Liver (tissue), 10 donors: ENCODE measurements at places on chromosomes 4 and X. TPM values are rescaled to one million over a fixed set of nuclear protein-coding genes. Genes with fewer than 3 reads are reported as not detected.

MFSD8 gene
- polyA plus RNA-seq: 6.3 TPM

DNA sequence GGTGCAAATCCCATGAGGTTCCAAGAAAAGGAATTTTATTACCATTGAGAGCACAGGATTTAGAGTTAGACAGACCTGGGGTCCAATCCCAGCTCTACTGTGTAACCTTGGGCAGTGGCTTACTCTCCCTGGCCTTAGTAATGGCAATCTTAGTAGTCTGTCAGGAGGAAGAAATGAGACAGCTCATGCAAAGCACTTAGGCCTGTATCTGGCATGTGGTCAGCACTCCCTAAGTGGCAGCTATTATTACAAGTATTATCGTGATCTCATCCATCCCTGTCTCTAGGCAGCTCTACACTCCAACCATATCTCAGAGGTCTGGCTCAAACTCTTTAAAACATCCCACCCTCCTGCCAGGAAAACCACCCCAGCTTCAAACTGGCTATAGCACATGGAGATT is 129.6 kb upstream of the NALF2 start:
- DNase-seq: no peak

- DNase-seq: no peak
Measured at GRCh38 chr4:152363086-152363485, 172.8 kb downstream of the FBXW7 start.

- DNase-seq: no peak
Measured at GRCh38 chr4:31104043-31104442, 383.9 kb downstream of the PCDH7 start.

DNA sequence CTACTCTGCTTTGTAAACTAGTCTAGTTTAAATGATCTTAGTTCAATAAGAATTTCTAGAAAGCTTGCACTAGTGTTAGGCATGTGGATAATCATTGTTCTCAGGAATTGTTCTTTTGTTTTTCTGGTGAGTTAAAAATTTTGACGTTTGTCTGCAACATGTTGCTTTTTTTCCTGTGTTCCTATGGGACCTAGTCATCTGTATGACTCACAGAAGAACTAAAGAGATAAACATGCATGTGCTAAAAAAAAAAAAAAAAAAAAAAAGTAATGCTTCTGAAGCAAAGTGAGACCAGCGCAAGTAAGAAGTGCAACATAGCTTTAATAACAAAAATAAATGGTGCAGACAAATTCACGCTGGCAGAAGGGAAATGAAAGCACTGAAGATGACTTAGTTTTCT is 471.2 kb downstream of the IQCM start:
- no peak for DNase-seq

DNA sequence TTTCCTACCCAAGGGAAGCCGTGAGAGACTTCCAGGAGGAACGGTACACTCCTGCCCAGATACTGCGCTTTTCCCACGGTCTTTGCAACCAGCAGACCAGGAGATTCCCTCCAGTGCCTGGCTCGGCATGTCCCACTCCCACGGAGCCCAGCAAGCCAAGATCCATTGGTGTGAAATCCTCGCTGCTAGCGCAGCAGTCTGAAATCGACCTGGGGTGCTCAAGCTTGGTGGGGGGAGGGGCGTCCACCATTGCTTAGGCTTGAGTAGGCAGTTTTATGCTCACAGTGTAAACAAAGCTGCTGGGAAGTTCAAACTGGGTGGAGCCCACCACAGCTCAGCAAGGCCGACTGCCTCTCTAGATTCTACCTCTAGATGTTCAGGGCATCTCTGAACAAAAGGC is 284.8 kb upstream of the FGF13 start:
- DNase-seq: no peak

DNA sequence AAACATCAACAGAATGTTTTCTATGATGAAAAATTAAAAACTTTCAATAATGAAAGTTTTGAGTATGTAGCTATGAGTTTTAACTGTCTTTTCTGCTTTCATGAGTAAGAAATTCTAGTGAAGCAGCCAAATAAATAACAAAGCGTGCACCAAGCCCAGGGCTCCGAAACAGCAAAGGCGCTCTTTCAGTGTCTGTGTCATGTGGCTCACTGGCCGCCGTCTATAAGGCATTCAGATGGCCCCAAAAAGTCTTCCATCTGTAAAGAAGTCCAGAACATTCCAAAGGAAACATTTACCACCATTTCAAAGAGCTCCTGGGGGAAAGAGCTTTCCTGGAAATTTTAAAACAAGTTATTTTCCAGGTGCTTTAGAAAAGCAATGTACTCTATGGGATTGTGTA is 139.9 kb downstream of the AFAP1 start:
- no peak for DNase-seq

DNA sequence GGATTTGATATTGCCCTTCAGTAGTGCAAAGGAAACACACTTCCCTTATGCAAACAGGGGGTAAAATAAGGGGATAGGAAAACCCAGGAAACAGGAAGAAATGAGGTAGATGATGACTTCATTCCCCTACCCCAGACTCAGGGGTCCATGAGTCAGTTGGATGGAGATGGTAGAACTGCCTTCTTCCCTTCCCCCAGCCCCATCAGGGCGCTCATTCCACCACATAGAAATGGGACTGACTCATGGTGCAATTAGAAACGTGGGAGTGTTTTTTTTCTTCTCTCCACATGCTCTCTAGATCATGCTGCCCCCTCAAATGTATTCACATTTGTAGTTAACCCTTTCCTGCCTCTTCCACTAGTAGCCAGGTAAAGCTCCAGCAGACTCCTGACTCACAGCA is 23.1 kb upstream of the ARMCX2 start:
- DNase-seq: no peak

- no peak for DNase-seq
Measured at GRCh38 chr4:24195991-24196736, 306.3 kb upstream of the PPARGC1A start.

DNA sequence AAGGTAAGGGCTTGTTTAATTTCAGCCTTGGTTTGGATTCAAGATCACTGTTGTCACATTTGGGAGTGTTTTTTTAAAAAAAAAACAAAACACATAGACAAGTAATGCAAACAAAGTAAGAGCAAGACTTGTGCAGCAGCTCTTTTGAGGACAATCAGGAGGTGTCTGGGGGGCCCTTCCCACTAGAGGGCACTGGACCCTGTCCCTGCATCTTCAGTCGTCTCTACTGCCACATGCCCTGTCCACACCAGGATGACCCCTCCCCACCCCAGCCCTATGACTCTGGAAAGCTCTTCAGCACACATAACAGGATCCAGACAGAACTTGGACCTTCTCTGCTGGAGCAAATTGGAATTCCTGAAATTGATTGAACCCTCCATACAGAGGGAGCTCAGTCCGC is 71.0 kb downstream of the USP46 start:
- peak; percentile 37 for DNase-seq

DNA sequence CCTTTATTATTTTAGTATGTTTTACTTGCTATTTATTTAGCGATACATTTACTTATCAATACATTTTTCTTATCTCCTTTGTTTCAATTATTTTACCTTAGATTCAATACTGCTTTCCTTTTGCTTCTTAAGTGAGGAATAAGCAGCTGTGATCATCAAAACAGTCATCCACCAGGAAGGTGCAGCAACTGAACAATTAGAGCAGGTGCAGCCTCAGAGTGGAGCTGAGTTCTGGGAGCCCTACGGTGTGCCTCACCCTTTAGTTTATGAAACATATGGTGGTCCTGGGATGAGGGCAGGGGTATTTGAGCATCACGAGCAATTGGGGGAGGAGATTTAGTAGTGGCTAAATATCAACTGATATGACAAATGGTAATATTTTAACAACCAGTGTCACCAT is 111.0 kb downstream of the FRYL start:
- no peak for DNase-seq

DNA sequence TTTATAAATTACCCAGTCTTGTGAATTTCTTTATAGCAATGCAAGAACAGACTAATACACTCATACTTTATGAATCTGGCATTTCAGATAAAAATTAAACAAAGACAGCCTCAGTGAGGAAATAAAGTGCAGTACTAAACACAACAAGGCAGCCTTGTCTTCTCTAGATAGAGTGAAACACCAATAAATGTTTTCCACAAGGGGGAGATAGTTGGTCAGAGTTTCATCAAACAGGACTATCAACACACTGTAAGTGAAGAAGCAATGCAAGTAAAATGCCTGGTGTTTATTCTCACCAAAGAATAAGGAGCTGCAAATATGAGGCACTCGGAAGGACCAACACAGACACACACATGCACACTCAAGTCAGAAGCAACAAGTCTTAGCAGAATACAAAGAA is 62.8 kb downstream of the FAM9B start:
- no peak for DNase-seq

- DNase-seq: no peak
Measured at GRCh38 chr4:147102596-147102995, 156.9 kb upstream of the TTC29 start.

GRCh38 chr4:55635741-55636655 is at the start of gene NMU:
Gene NMU, minus strand, starts transcription at chr4:55636298. Its CDS starts 106 bp downstream, at chr4:55636192.
- peak; percentile 38 for DNase-seq

DNA sequence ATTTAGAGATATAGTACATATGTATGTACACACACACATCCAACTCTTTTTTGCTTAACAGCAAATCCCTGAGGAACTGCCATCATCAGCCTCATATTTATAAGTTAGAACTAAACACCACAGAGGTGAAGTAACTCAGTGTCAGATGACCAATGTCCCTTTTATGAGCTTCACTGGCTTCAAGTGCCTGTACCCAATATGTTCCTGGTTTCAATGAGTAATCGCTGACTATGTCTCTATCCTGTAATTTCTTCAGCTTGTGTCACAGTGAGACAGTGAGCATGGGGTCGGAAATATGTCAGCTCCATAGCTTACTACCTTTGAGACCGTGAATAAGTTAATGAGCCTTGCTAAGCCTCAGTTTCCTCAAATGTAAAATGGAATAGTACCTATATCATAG is 136.2 kb upstream of the RASGEF1B start:
- no peak for DNase-seq
